GM18507 (cell line): ENCODE measurements at places on chromosomes 11 and 22.

GRCh38 chr11:120766318-120766717 lies 254.8 kb downstream of the GRIK4 start:
- DNase-seq, result no peak

DNA sequence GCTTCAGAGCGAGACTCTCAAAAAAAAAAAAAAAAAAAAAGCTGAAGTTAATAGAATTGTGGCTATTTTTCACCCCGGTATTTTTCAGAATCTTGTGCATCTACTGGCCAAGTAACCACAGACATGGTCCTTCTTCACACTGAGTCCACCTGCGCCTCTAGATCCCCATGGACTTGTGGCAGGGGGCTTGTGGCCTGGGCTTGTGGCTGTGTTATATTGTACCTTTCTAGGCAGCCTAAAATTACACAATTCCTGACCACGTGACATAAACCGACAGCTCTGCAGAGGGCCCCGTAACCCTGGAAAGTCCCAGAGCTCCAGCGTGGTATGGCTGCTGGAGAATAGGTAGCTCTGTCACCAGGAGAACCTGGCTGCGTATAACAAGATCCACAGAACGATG lies 10.9 kb upstream of the NAALADL1 start:
- DNase-seq, result no peak

- DNase-seq, result no peak
Measured at GRCh38 chr11:3083321-3083720, 26.1 kb upstream of the CARS1 start.

- no peak for DNase-seq
Measured at GRCh38 chr11:10139656-10140055, 154.4 kb downstream of the SBF2 start.

GRCh38 chr22:43013355-43014315 lies 1.3 kb downstream of the PACSIN2 start:
- DNase-seq, result no peak

DNA sequence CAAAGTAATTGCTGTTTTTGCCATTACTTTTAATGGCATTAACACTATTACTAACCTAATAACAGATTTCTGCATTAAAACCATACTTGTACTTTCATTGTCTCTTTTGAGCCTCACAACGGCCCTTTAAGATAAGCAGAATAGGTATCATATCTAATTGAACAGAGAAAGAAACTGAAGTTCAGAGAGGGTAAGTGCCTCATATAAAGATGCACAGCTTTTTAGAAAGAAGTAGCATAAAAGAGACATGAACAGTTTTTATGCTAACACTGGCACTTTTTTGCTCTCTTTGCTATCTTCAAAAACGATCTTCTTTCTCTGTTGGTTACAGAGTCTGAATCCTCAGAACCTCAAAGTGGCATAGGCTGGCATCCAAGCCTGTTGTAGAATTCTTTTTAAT lies 102.9 kb upstream of the OR5AK2 start:
- DNase-seq, result no peak

- DNase-seq, result no peak
Measured at GRCh38 chr22:27972732-27973698, 54.0 kb upstream of the PITPNB start.

GRCh38 chr22:44764974-44765373 lies 12.6 kb downstream of the ARHGAP8 start:
- no peak for DNase-seq
